Sigmoid colon (tissue), 7 donors: ENCODE measurements at places on chromosomes 11 and 22. TPM values are rescaled to one million over a fixed set of nuclear protein-coding genes. Genes with fewer than 3 reads are reported as not detected.

KDM4D gene
- 0.33 TPM for total RNA-seq

SCN4B gene
- 2.2 TPM for total RNA-seq

KRTAP5-9 gene
- total RNA-seq, result 0.66 TPM

DNA sequence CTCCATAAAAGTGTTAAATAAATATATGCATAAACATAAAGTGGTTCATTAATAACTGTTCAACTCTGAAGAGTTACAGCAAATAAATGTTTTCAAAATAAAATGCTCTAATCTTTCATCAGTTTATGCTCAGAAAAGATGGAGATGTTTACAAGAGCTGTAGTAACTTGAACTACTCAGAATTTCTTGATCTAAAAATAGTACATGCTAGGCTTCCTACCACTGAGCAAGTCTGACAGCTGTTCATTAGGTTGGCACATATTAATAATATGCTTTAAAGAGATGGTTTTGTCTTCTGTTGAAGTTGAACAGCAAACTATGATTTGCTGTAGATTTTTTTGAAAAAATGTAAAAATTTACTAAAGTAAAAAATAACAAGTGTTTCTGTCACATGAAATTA is 10.8 kb upstream of the SLN start:
- DNase-seq, result no peak

GRCh38 chr22:45073064-45073463 is 63.3 kb upstream of the PHF21B start:
- no peak for DNase-seq

PHLDA2 gene
- not detected for total RNA-seq

DNA sequence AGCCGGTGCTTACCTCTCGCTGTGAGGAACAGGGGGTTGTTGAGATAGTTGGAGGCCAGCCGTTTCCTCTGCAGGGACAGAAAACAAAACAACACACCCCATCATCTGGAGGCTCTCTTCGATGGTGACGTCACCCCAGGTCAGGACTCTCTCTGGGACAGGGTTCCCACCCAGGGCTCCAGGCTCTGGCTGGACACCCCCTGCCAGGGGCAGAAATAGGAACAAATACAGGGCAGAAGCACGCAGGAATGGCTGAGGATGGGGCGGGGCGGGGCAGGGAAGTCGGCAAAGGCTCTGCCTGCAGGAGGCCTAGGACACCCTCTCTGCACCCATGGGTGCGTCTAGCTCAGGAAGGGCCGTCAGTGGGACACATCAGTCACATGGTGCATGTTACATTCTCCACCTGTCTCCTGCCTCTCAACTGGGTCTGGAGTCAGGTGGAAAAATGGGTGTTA is 118.5 kb downstream of the PHF21B start:
- no peak for DNase-seq

- no peak for DNase-seq
Observed at GRCh38 chr11:19953909-19954308, 206.4 kb downstream of the DBX1 start.

DNA sequence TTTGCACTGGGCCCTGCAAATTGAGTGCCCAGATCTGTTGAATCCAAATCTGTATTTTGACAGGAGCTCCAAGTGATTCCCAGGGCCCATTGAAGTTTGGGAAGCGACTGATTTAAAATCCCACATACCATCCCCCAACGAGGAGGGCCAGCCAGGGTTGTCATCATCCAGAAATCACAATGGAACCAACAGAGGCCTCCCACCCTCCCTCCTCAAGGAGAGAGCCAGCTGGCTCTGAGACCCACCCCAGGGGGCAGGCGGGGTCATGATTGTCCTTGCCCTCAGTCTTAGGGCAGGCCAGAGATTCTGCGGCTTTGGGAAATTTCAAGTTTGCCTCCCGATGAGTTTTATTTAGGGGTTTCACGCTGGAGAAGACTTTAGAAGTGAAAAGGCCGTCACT is 358.2 kb downstream of the MN1 start:
- DNase-seq, result no peak

DNA sequence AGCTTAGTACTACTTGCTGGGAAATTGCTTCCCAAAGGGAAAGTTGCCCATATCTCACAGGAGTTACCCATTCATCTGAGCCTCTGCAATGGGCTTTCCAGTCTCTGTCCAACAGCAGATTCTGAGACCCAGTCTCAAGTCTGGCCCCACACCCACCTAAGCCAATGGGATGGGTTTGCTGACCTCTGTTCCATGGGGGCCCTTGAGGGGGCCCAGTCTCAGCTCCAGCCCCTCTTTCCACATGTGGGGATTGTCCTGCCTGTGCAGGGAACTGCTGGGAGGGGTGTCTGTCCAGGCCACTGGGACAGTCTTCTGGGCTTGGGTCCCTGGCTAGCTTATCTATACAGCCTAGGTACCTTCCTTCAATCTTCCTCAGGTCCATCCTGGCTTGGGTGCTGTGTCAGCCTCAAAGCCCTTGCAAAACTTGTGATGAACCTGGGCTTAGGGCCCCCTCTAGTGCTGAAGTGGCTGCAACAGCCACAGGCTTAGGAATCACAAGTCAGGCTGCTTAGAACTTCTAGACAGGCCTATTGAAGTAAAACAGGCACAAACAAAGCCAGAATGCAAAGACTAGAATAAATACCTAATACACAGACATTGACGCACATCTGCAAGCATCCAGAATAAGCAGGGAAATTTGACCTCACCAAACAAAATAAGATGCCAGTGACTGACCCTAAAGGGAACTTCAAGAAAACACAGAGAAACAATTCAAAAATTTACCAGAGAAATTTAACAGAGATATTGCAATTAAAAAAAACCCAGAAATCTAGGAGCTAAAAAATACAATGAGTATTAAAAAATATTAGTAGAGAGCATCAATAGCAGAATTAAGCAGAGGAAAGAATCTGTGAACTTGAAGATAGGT is 11.7 kb upstream of the PATL1 start:
- DNase-seq, result peak; percentile 83

DNA sequence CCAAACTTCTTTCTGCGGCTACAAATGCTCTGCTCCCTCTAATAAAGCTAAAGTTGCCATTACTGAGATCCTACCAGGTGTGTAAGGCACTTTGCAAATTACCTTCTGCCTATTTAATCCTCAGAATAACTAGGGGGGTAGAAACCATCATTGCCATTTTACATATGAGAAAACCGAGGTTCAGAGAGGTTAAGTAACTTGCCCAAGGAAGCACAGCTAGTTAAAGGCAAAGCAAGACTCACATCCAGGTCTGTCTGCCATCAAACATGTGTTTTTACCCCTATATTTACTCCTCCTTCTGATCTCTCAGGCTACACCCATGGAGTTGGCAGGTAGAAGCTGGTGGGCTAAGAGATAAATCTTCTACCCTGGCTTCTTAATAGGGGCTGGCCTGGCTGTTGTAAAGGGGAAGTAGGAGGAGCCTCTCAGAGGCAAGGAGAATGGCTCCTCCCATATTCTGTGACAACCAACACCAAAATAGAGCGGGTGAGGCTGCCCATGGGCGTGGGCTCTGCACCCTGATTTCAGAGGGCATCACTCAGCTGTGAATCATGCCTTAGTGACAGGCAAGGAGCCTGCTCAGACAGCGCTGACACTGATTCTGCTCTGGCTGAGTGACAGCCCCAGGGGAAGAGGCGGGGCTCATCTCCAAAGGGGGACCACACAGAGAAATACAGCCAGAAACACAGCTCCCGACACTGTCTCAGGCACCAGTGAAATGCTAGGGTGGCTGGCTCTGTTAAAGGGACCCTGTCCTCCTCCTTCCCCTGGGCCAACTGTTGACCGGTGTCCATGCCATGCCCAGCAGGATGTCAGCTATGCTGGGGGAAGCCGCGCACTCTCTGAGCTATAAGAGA is 106.8 kb downstream of the ABTB2 start:
- no peak for DNase-seq

GSTT2 gene
- total RNA-seq, result not detected

C11orf52 gene
- 3.9 TPM for total RNA-seq

DNA sequence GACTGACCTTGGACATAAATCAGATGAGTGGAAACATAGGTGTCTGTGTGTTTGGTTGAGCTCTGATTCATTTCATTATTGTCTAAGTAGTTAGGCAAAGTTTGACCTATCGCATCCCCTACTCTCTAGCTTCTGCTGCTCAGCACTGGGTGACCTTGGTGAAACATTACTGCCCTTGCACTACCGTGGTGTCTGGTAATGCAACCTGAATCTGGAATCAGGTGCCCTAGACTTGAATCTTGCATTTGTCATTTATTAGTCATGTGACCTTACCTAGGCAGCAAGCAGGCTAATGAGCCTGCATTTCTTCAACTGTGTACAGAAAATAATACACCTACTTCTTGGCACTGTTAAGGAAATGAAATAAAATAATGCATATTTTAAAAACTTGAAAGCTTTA is 242.3 kb upstream of the BLID start:
- DNase-seq, result no peak

TMEM126B gene
- 87.5 TPM for total RNA-seq

GRCh38 chr11:76153571-76153923 is 52.8 kb downstream of the WNT11 start:
- no peak for DNase-seq

GRCh38 chr11:43267856-43268580 is 43.8 kb upstream of the API5 start:
- DNase-seq, result no peak

- DNase-seq, result no peak
Observed at GRCh38 chr22:18044548-18045271, 20.3 kb upstream of the MICAL3 start.

GRCh38 chr22:11598492-11599440 is 3929.2 kb upstream of the OR11H1 start:
- DNase-seq, result no peak

OR51E2 gene
- total RNA-seq, result 11.6 TPM

DNA sequence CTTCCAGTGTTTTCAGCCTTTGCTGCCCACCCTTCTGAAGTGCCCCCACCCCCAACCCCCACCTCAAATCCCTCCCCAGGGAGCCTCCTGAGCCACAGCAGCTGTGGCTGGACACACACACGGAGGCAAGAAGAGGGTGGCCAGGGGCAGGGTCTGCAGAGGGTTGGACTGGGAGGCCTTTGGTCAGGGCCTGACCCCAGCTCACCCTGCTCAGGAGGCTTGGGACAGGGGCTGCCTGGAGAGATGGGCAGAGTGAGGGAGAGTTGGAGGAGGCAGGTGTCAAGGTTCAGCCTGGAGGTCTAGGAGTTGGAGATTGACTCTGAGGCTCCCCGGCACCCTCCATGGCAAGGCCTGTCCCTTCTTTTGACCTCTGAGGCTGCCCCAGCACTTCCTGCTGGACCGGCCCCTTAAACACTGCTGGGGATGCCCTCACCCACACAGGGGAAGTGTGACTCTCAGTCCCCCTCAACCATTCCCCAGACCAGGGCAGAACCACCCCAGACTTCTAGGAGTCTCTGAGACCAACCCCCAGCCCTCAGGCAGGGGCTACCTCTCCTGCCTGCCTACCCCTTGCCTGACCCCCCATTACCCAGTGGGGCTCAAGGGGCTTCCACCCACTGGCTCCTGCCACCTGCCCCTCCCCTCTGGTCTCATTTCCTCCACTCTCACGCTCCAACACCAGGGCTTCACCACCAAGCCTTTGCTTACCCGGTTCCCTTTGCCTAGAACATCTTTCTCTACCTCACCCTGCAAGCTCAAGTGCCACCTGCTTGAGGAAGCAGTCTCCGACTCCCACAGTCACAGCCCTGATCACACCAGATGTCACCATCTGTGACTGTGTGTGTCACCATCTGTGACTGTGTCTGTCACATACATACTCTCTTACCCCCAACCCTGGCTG is 8.6 kb downstream of the ARAP1 start:
- no peak for DNase-seq

DNA sequence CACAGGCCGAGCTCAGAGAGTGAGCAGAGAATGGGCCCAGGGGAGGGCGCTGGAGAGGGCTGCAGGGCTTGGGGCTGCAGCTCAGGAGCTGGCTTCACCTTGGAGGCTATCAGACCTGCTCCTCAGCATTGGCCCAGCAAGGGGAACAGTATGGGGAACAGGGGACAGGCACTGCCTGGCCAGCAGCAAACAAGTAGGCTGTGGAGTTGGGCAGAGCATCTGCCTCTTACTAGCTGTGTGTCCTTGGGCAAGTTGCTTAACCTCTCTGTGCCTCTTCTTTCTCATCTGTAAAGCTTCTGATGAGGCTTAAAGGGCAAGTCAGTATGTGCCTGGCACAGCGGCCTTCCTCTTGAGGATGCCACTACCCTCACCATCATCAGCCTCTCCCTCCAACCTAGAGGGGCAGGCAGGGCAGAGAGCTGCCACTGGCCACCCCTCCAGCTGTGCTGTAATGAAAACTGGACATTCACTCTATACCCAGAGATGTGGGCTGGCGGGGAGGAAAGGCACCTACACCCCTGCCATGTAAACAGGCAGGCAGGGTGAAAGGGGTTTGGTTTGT is 7.5 kb upstream of the CDKN1C start:
- no peak for DNase-seq

KRTAP5-1 gene
- not detected for total RNA-seq

DNA sequence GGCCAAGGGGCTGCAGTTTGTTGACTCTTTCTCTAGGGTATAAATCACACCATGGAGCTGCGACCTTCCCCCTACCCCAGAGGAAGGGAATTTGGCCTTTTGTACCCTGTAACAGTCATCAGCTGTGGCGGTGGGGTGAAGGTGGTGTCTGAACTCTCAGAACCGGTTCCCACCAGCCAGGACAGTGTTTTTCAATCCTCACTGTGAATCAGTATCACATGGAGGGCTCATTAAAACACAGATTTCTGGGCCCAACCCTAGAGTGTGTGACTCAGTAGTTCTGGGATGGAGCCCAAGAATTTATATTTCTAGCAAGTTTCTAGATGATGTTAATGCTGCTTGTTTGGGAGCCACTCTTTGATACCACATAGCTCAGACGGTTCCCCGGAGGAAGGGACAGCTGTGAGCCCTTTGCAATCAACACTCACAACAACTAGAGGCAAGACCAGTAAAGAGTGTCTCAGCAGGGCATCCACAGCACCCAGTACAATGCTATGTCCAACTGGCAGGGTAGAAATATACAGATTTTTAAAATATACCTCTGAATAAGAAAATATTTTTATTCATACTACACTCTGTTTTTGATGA is 43.9 kb upstream of the FAT3 start:
- no peak for DNase-seq

HBG2 gene
- total RNA-seq, result not detected

DNA sequence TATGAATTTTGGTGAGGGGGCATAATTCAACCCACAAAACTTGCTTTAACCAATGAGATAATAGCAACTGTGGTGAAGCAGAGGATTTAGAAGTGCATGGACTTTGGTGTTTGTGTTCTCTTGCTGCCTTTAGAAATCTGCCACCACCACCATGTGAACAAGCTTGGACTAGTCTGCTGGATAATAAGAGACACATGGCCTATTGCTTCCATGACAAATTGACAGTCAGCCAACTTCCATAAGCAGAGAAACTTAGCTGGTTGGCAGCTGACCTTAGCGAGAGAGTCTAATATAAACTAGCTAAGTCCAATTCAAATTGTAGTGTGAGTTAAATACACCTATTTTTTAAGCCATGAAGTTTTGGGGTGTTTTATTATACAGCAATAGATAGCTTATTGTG is 482.1 kb upstream of the ANO5 start:
- DNase-seq, result no peak

- peak; percentile 66 for DNase-seq
Observed at GRCh38 chr11:118612378-118612777, 5.0 kb downstream of the PHLDB1 start.

DNA sequence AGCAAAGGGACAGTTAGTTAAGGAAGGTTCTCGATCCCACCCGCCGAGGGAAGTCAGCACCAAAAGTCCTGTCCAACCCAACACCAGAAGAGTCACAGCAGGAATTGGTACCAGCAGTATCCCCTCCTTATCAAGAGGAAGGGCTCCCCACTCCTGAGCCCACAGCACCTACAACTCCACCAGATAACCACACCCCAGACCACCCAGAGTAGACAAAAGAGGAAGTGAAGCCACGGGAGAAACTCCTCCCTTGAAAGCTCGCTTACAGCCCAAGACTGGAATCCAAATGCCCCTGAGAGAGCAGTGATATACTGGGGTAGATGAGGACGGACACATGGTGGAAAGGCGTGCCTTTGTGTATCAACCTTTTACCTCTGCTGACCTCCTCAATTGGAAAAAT is 7.3 kb upstream of the CD5 start:
- DNase-seq, result no peak
